ENCODE measurements at places on chromosomes 12 and 14.

- no peak for DNase-seq
Observed at GRCh38 chr12:46717159-46717558, 108.6 kb downstream of the SLC38A4 start.

DNA sequence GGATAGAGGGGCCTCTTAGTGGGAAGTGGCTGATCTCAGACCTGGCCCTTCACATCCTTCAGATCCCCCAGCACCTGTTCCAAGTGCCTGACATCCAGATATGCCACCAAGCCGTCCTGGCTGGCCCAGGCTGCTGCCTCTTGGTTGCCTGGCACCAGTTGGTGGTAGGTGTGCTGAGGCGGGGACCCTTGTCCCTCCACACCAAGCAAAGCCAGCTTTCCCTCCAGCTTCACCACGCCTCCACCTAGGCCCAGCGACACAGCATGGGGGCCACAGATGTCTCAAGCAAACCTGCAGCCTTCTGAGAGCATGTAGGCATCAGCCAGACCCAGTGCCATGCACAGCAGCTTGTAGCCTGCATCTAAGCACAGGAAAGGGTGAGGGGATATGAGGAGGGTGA is 3.5 kb upstream of the CD63 start:
- DNase-seq: no peak

DNA sequence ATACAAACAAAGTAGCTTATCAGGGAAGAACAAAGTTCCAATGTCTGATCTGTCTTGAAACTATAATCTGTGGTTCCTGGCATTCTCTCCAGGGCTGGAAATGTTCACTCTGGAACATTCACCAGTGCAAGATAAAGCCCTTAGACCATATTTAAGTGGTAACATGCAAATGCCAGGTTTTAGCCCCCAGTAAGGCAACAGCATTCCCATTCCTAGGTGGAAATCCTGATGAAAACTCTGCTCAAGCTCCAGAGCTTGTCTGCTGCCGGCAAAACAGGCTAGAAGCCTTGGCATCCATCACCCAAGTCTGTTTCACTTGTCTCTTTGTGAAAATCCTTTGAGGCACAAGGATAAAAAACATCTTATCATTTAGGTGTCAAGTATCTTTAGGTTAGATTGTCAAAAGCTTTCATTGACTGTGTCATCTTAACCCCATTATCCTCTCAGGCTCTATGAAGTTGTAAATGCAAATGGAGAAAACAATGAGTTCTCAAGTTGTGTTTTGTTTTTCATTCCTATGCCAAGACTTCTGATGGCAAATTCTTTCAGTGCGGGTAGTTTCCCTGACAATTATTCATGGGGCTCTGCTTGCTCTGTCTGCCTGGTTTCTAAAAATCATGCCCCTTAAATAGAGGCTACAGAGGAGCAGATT is 344.7 kb downstream of the NELL2 start:
- no peak for DNase-seq

GRCh38 chr14:106268013-106268727 is 741.8 kb downstream of the TMEM121 start:
- DNase-seq: no peak
